Stimulated activated CD8-positive, alpha-beta memory T cell treated with anti-CD3 and anti-CD28 coated beads, Interleukin-15, amount 100 ng/mL, for 24 hours (primary cell): ENCODE measurements at places on chromosomes 7 and 10.

- no peak for DNase-seq
Observed at GRCh38 chr10:107855301-107856046, 691.0 kb upstream of the SORCS1 start.

DNA sequence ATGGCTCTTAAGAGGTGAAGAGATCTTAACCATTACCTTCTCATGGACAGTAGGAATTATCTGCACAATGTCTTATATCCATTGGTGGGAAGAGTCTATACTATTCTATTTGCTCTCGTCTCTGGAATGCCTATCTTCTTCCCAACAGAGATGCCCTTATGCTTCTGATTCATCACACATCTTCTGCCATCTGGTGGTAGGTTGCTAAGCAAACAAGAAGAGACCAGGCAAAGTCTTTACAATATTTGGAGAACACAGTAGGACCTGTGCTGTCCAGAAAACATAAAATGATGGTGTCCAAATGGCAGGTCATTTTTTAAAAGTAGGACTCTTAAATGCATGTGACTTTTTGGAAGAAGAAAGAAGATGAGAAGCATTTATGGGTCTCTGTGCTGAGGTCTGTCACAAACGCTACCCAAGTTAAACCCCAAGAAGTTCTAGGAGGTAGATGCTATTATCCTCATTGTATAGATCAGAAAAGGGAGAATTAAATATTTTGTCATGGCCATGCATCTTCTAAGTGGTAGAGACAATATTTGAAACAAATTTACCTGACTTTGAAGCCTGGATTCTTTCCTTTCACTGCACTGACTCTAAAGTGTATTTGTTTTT, 67.8 kb upstream of the NXPH1 start:
- no peak for DNase-seq

- no peak for DNase-seq
Observed at GRCh38 chr10:21494191-21495001, 31.1 kb downstream of the SKIDA1 start.

GRCh38 chr10:76497666-76498065, 1066.2 kb downstream of the LRMDA start:
- DNase-seq: no peak

DNA sequence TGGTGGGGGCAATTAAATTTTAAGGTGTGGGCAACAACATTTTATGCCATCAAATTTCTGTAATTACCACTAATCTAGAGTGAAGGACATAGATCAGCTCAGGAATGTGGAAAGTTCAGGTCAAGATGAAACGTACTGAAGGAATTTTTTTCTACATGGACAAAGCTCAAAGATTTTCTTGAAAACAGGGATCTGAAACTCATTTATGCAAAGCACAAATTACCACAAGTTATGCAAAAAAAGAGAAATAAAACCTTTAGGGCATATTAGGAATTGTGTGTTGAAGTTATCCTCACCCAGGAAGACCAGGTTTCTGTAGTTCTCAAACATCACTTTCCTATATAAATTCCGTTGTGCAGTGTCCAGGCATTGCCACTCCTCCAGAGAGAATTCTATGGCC, 18.9 kb downstream of the ZNF680 start:
- DNase-seq: no peak

GRCh38 chr10:19817231-19817933, 1.1 kb downstream of the PLXDC2 start:
- no peak for DNase-seq
